Fibroblast of mammary gland (primary cell): ENCODE measurements at places on chromosomes 1 and 21.

- DNase-seq, result no peak
Observed at GRCh38 chr1:76928522-76928921, 61.2 kb downstream of the ST6GALNAC5 start.

DNA sequence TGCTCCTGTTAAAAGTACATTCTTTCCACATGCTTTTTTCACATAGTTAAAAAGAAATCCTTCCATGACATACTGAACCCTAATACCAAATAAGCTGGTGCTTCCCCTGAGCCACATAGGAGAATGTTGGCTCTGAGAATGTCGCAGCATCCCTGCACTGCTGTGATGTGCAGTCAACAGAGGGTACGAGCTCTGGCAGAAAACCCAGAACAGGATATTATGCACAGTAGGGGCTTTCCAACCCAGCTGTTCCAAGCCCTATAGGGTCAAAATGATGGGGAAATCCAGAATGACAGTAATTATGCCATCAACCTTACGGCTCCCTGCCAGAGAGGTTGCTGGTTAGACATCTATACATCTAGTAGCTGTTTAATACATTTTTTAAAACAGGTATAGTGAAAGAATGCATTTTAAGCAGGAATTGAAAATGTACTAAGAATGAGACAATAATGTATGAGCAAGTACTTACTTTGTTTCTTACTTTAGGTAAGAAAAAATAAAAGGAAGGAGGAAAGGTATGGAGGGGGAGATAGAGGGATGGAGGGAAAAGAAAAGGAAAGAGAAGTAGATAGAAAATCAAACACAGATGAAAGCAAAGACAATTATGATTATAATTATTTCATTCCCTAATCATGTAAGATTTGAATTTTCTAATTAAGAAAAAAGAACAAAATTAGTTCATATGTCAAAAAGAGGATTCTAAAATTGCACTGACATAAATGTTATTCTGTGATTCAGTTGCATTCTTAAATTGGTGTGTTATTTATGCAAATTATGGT is 126.0 kb downstream of the NR5A2 start:
- no peak for DNase-seq

DNA sequence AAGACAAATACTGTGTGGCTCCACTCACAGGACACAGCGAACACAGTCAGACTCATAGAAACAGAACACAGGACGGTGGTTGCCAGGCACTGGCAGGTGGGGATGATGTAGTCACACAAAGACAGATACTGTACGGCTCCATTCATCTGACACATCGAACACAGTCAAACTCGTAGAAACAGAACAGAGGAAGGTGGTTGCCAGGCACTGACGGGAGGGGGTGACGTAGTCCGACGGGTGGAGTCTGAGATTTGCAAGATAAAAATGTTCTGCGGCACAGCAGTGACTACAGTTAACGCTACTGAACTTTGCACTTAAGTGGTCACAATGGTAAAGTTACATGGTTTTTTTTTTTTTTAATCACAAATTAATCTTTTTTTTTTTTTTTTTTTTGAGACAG is 18.7 kb downstream of the C21orf58 start:
- DNase-seq, result no peak

GRCh38 chr1:178847396-178847849 is 23.5 kb downstream of the ANGPTL1 start:
- peak; percentile 59 for DNase-seq

DNA sequence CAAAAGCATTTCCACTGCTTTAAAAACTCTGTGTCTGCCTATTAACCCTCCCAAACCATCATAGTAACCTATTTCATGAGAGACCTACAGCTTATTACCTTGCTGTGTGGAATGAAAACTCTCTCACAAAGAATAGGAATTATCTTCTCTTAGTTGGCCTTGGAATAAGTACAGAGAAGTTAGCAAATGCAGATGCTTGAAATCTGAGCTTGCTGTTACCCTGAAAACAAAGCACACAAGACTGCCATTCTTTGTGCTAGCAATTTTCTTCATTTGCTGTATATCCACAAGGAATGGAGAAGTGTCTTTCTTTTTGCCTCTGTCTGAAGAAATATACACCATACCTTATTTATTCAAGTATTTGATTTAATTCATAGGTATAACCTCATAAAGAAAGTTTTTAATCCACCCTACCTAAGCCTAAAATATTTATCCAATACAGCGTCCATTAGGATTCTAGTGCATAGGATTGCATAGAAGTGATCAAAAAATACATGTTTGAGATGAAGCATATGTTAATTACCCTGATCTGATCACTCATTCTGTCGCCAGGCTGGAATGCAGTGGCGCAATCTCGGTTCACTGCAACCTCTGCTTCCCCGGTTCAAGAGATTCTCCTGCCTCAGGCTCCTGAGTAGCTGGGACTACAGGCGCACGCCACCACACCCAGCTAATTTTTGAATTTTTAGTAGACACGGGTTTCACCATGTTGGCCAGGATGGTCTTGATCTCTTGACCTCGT is 451.1 kb downstream of the LTN1 start:
- DNase-seq, result no peak

DNA sequence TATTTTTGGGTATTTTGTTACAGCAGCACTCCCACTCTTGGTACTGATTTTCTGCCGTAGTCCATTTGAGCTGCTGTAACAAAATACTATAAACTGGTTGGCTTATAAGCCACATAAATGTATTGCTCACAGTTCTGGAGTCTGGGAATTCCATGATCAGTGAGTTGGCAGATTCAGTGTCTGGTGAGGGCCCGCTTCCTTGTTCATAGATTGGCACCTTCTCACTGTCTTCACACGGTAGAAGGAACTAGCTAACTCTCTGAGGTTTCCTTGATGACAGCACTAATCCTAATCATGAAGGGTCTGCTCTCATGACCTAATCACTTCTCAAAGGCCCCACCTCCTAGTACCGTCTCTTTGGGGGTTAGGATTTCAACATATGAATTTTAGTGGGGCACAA is 85.2 kb downstream of the HHAT start:
- DNase-seq, result no peak

GRCh38 chr1:119007670-119008482 is 19.7 kb upstream of the TBX15 start:
- DNase-seq, result no peak

DNA sequence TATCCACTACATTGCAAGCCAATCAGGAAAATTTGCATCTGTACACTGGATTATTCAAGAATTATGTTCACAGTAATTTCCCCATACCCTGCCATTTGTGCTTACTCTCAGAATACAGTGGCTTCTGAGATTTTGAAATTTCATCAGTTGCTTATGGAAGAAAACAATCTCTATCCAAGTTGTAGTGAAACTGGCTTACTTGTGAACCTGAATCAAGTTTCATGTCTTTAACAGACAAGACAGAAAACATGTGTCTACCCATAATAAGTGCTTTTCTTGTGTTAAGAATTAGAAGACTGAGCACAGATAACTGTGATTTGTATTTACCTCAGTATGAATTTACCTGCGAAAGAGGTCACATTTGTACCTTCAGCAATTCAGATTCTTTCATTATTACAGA is 672.7 kb upstream of the ADGRL2 start:
- DNase-seq, result no peak

- DNase-seq, result no peak
Observed at GRCh38 chr1:160836981-160837557, 25.6 kb downstream of the CD244 start.

- DNase-seq, result no peak
Observed at GRCh38 chr1:209613400-209614150, 30.1 kb downstream of the CAMK1G start.

DNA sequence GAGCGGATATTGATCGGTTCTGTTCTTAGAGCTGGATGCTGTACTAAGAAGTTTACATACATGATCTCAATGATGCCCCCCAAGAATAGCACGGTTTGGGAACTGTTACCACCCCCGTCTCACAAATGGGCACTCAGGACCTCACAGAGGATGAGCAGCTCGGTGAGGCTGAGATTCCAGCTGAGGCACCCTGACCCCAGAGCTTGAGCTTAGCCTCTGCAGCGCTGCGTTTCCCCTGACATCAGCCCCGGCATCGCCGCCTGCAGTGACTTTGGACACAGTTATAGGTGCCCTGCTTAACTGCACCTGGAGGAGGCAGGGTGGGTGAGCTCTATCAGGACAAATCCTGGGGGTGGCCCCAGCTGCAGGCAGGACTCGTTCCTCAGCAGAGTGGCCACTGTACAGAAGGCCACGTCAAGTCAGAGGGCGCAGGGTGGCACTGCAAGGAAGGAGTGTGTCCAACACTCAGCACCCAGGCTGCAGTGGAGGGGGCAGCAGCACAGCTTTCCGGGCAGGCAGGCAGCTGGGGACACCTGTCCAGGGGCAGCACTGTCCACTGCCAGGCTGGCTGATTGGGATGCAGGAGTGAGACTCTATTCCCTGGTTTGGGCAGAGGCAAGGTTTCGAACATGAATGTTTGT is 65.8 kb upstream of the ABCG1 start:
- no peak for DNase-seq

- peak; percentile 52 for DNase-seq
Observed at GRCh38 chr1:170730438-170730837, 66.5 kb downstream of the PRRX1 start.

DNA sequence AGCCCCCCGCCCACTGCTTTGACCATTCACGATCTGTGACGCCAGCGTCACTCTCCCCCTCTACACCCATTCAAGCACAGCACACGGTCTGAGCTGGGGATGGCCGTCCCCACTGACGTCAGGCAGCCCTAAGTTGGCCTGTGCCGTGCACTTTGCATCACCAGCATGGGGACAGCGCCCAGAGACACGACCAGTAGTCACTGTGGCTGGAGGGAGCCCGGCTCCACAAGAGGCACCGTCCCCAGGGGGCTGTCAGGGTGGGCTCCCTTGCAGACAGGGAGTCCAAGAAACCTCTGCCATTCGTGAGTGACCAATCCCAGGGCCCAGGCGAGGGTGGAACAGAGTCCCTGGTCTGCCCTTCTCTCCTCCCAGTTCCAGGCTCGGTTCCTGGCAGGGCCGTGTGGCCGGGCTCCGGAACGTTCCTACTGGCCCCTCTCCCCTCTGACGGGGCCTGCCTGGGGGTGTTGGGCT is 2.3 kb downstream of the KRTAP10-8 start:
- no peak for DNase-seq

DNA sequence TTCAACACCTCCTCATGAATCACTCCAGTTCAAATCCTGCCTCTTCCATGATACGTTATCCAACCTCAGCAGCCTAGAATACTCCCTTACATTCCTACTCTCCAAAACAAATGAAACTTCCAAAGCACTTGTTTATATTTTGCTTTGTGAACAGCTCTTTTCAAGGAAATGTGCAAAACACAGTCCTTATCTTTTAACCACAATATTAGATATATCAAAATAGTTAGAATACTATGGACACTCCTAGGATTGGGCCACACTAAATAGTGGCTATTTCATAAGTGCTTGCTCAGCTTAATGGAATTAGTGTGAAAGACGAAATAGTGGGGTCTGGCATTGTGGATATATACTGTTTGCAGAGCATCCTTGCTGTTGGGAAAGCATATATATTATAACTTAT is 173.5 kb downstream of the ZC3H11B start:
- DNase-seq, result no peak

- no peak for DNase-seq
Observed at GRCh38 chr1:204887846-204888245, 17.2 kb downstream of the NFASC start.

GRCh38 chr21:46429754-46430681 is 28.7 kb upstream of the DIP2A start:
- DNase-seq, result no peak

DNA sequence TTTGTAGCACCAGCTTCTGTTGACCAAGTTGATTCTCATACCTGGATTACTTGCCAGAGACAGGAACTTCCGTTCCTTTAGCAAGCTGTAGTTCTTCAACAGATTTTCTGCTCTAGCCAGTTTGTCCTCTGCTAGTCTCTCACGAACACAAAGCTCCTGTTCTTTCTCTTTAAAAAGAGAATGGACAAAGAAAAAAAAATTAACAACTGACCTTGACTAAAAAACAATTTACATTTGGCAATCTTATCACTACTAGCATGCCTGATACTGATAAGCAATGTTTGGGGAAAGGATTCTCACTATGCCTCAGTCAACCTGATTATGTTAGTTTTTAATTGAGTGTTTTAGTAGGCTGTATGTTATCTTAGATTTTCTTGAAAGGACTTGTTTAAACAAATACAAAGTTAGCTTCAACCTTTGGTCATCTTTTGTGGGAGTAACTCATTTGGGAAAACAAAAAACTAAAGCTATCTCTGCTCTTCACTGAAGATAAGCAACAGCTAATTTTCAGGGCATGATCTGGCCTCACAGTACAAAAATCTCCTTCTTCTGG is 8.3 kb downstream of the NEK2 start:
- no peak for DNase-seq

DNA sequence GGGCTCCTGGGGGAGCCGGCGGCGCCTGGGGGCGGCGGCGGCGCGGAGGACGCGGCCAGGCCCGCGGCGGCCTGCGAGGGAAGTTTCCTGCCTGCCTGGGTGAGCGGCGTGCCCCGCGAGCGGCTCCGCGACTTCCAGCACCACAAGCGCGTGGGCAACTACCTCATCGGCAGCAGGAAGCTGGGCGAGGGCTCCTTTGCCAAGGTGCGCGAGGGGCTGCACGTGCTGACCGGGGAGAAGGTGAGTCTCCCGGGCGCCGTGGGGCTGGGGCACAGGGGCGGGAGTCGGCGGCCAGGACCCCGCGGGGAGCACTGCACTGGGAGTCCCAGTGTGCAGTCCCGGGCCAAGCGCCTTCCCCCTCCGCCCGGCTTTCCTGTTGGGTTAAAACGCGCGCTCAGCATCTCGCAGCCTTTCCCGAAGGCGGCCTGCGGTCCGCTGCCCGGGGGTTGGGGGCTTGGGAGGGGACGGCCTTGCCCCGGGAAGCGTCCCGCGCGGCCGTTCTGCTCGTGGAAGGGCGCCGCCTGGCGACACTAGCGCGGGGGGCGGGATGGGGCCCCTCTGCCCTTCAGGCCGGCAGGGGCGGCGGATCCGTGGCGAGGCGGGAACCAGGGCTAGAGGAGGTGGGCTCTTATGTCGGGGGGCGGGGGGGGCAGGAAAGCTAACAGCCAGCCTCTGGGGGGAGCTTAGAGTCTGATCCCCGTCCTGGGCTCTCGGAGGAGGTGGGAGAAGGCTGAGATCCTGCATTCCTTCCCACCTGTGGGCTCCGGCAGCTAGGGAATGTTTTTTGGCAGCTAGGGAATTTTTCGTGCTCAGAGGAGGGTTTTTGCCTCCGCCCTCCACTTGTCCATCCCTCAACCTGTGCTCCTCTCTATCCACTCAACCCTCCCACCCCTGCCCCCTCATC is 1.1 kb downstream of the HUNK start:
- DNase-seq, result no peak

- DNase-seq, result peak; percentile 71
Observed at GRCh38 chr1:100606438-100606837, 68.5 kb downstream of the GPR88 start.
